ENCODE measurements at places on chromosomes 1 and 21.
A peak's percentile ranks its signal among the peaks of the same experiment; 100 is the strongest.

DNA sequence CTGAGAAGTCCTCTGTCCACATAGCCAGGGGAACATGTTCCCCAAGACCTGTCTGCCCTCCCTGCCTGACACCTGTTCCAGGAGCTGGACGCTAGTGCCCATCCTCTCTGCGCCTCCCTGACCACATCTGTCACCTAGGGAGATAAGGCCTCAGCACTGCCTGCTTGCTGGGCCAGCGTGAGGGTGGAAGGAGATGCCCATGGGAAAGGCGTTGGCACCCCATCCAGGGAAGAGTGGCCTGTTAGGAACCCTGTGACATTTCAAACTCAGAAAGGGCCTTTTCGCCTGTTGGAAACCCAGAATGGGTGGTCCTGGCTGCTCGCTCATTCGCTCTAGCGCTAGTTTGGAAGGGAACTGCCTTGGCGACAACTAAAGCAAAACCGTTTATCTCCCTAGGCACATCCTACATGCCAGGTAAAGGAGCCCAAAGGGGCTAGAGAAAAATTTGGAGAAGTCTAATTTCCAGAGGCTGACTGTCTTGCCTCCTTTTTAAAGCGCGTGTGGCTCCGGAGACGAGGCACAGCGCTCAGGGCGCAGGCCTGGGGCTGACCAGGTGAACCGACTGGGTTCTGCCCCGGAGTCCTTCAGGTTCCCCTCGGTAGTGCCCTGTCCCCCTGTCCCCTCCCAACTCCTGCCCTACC is 410 bp downstream of the ACTA1 start:
- DNase-seq, result no peak

GRCh38 chr1:171083222-171083621 is 7.5 kb upstream of the FMO3 start:
- no peak for DNase-seq

DNA sequence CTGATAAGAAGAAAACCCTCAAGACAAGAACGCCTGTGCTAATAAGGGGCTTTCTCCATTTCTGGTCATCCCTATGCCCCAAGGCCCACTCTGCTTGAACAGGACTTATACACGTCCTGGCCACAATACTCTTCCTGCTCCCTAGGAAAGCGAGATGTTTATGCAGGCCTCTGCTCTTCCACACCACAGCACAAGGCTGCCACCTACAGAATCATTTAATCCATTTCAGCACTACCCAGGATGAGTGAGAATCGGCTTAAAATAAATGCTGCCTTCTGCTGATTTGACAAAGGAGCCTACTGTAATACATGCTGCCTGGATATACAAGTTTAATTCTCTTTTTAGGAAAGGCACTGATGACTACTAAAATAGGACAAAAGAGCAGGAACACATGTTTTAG is 29.4 kb downstream of the FRRS1 start:
- peak; percentile 55 for DNase-seq

DNA sequence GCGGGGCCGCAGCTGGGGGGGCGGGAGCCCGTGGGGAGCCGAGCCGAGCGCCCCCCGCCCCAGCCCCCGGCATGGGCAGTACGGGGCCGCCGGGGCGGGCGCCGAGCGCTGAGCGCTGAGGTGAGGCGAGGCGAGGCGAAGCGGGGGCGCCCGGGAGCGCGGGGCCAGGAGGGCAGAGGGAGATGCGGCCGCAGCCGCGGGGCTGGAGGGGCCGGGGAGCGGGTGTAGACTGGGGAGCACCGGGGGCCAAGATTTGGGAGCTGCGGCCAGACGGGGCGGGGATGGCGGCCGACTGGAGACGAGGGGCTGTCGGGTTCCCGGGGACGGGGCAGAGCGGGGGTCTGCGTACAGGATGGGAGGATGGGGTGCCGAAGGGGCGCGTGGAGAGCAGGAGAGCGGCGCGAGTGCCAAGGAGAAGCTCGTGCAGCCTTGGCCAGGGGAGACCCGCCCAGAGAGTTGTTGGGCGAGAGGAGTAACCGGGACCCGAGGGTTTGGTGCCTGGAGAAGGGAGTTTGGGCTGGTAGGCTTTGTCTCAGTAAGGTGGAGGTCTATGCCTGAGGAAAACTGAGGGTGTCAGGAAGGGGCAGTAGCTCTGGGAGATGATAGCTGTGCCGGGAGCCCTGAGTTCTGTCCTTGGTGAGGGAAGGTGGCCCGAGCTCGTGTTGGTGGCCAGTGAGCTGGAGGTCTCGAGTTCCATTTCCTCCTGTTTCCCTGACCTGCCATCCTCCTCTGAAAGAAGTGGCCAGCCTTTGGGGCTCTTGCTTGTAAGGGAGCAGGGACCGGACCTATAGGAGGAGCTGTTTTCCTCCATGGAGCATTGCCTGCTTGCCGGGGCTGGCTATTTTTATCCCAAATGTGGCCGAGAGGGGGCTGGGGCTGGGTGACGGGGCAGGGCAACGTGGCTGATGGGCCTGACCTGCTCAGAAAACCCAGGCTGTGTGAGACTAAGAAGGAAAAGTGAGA is 539 bp downstream of the ATP8B2 start:
- DNase-seq, result peak; percentile 90

DNA sequence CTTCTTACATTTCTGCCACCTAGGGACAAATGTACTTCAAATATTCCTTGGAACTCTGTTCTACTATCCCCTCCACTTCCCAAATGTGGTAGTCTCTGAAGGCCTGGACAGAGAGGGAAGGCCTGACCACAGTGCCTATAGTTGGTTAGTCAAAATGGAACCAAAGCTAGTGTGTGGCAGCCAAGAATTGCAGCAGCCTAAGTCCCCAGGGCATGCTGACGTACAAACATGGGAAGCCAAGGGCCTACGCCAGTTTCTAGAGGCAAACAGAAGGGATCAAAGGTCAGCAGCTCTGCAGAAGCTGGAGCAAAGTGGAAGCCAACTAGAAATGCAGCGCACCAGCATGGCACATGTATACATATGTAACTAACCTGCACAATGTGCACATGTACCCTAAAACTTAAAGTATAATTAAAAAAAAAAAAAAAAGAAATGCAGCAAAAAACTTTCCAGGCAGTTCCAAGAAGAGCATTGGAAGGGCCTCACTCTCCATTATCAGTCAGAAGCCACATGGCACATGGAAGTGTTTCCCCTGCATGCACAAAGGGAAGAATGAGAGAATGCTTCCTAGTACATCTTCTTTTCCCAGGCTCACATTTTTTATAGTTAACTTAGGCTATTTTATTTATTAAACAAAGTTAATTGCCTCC is 39.4 kb upstream of the GADD45A start:
- DNase-seq, result no peak

- DNase-seq, result no peak
These were observed 87.6 kb downstream of the NENF start for GRCh38 chr1:212520299-212520698.

- no peak for DNase-seq
These were observed 6.1 kb downstream of the LDLRAP1 start for GRCh38 chr1:25549273-25550154.

DNA sequence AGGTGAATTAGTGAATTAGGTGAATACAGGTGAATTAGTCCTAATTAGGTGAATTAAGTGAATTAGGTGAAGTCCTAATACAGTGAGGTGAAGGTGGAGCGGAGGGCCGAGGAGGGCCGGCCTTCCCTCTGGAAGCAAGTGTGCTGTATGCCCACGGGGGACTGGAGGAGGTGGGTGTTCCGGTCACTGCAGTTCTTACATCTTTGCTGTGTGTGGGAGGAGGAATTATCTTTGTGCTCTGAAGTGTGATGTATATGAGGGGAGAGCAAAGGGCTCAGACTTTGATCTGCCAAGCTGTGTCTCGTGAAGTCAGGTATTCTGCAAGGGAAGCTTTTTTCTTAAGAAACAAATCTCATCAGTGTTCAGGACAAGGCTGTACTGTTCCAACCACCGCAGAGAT is 45.4 kb downstream of the AGPAT3 start:
- no peak for DNase-seq

GRCh38 chr1:223747838-223748335 is 35.5 kb downstream of the CAPN2 start:
- no peak for DNase-seq

DNA sequence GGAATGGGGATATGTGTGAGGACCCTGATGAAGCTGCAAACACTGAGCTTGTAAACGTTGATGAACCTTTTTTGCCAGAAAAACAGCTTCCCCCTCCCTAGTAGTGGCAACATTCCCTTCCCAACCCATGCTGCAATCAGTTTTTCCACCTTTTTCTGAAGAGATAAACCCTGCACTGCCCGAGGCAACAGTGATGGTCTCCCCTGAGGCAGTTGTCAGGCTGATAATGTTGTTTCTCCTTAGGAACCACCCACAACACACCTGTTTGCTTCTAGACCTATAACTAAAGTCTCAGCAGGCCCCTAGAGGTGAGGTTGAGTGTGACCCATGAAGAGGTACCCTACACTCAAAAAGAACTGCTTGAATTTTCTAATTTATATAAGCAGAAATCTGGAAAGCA is 922.4 kb upstream of the ADGRL4 start:
- DNase-seq, result no peak

- no peak for DNase-seq
These were observed 7.4 kb upstream of the TENT5C start for GRCh38 chr1:117598489-117598888.

GRCh38 chr1:150410582-150411101 is 46.7 kb downstream of the RPRD2 start:
- no peak for DNase-seq

DNA sequence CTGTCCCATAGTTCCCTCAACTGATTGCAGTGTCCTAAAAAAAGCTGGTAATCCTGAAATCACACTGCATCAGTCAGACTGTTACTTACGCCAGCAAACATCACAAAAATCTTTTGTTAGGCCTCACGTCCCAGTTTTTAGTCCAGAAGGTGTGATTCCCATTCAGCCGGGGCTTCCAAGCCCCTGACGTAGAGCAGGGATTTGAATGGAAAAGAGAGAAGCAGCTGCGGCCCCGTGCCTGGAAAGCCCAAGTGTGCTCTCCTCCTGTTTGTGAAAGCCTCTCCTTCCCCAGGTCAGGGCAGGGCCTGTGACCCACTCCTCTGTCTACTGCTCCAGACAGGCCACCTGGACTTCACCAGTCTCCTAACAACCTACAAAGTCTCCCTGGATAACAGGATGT is 20.7 kb downstream of the KCNA10 start:
- no peak for DNase-seq

GRCh38 chr1:48450505-48450904 is 21.5 kb downstream of the SPATA6 start:
- no peak for DNase-seq

- no peak for DNase-seq
These were observed 57.9 kb upstream of the SLC5A9 start for GRCh38 chr1:48164571-48164970.

- peak; percentile 80 for DNase-seq
These were observed 1.4 kb downstream of the LRRC41 start for GRCh38 chr1:46301808-46302640.

DNA sequence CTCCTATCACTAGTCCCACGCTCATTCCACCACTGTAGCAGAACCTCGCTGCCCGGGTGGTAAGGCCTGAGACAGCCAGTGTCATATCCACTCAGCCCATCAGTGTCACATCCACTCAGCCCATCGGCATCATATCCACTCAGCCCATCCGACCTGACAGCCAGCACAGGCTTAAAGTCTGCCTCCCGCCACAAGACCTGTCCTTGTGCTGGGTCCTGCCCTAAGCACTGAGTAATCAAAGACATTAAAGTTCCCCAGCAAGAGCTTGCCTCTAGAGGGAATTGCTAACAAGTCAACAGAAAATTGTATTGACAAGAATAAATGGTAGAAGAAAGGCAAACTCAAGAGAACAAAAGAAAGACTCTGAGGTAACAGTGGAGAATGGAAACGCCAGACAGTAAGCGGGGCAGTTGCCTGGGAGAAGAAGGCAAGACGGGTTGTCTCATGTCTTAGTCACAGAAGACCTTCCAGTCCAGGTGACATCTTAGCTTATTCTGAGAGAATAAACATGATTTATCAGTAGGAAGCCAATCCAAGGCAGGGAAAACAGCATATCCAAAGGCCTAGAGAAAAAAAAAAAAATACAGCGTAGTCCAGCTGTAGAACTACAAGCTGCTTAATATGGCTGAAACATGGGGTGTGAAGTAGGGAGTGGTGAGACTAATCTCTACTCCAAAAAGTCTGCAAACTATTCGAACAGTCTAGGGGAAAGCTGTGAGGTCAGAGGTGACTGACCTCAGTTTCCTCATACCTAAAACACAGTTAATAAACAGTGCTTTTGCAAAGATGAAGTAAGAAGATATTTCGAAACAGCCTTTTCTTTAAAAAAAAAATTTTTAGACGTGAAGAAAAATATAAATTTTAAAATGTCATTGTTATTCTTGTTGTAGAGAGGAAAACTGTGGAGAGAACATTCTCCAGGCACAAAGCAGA is 1.1 kb downstream of the ITLN1 start:
- no peak for DNase-seq

DNA sequence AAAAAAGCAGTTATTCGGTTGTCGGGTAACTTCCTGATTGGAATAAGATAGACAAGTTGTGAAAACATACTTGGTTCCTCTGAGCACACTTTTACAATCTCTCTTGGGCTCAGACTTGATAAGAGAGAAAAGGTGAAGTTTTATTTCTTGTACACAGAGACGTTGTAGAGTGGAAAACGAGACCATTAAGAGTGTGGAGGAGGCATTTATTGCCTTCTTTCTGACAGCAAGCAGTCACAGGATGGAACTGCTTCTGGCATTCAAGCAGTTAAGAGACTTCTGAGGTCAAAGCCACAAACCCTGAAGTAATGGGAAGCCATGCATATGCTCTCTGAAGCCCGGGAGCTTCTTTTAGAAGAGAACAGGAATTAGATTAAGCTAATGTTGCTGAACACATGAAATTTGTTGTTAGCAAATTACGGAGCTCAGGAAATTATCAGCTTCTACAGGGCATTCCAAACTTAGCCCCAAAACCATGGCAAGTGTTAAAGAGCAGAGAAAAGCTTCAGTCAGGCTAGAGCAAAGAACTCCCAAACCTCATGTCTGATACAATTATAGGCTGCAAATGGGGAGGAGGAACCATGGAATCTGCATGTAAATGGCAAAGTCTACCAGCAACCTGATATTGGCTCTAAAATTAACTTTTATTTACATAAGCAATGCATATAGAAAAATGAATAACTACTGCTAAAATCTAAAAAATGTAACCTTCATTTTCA is 26.0 kb downstream of the S1PR1 start:
- DNase-seq, result no peak

GRCh38 chr1:26996024-26996423 is 2.5 kb downstream of the TRNP1 start:
- no peak for DNase-seq

GRCh38 chr1:175419684-175420517 is 227.3 kb upstream of the KIAA0040 start:
- no peak for DNase-seq

DNA sequence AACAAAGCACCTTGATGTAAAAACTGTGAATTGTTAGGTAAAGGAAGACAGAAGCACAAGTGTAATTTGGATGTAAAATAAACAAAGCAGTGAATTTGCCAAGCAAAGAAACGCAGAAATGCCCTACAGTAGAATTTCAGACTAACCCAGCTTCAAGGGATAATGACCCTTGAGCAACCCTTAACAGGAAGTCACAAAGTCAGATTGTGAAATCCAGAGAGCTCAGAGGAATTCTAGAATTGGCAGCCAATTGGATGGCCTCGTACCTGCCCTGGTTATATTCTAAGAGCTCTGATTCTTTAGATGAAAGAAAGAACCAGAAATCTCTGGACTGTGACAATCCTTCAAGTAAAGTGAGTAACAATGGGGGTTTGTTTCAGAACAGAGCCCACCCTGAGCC is 152.7 kb upstream of the CHRM3 start:
- DNase-seq, result no peak

- DNase-seq, result peak; percentile 69
These were observed 1.6 kb upstream of the KCND3 start for GRCh38 chr1:111990878-111991718.

GRCh38 chr1:35447278-35447677 is 109.9 kb downstream of the KIAA0319L start:
- no peak for DNase-seq
